Activated naive CD4-positive, alpha-beta T cell treated with anti-CD3 and anti-CD28 coated beads, Interleukin-2, amount 50 U/mL, for 16 hours (primary cell): ENCODE measurements at places on chromosomes 11 and 22.

- DNase-seq, result no peak
These were observed 21.4 kb downstream of the TMPRSS6 start for GRCh38 chr22:37088108-37088605.

- no peak for DNase-seq
These were observed 205.9 kb downstream of the ST3GAL4 start for GRCh38 chr11:126561327-126561893.

DNA sequence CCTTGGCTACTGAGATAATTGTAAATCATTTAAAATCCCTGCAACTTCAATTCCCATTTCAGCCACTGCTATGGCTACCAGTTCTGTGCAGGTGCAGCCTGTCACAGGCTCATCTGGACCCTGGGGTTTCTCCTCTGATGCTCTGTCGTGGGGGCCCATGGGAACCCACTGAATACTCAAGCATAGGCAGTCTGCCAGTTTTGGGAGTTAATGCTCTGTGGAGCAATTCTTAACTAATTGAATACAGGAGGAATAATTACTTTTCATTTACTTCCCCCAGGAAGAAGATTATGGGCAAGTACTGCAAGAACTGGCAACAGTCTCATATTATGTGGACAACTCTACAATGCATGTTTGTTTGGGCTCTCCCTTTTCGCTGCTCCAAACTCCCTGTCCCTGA, 25.9 kb downstream of the OR51E2 start:
- no peak for DNase-seq

DNA sequence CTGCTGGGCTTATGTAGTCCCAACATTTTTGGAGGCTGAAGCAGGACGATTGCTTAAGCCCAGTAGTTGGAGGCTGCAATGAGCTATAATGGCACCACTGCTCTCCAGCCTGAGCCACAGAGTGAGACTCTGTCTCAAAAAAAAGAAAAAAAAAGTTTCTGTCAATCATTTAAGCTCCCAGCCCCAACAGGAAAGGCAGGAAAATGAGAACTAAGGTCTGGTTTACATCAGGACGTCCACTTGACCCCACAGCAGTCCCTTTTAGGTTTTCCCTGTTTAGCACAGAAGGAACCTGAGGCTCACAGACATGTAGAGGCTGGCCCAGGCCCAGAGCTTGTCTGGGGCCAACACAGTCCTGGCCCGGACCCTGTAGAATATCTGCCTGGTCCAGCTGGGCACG, 9.2 kb upstream of the TTLL1 start:
- no peak for DNase-seq

- no peak for DNase-seq
These were observed 37.4 kb downstream of the LARGE2 start for GRCh38 chr11:45959851-45960250.

GRCh38 chr11:34870548-34871196, 45.5 kb downstream of the APIP start:
- no peak for DNase-seq

- no peak for DNase-seq
These were observed 20.7 kb downstream of the ZBTB16 start for GRCh38 chr11:114080219-114080618.

DNA sequence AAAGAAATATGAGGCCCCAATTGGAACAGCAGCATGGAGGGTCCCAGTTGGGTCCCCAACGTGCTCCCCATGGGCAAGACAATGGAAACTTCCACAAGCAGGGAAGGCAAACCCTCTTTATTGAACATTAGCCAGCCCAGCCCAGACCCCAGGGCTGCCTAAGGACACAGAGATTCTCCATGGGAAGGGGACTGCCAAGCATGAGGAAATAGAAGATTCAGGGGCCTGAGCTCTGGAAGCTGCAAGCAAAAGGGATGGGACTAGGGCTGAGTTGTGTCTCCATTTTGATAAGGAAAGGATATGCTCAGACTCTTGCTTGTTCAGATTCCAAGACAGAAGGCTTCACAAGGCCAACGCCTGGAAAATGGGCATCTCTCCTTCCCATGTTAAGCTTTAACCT, 23.3 kb downstream of the TMEM218 start:
- DNase-seq, result no peak

DNA sequence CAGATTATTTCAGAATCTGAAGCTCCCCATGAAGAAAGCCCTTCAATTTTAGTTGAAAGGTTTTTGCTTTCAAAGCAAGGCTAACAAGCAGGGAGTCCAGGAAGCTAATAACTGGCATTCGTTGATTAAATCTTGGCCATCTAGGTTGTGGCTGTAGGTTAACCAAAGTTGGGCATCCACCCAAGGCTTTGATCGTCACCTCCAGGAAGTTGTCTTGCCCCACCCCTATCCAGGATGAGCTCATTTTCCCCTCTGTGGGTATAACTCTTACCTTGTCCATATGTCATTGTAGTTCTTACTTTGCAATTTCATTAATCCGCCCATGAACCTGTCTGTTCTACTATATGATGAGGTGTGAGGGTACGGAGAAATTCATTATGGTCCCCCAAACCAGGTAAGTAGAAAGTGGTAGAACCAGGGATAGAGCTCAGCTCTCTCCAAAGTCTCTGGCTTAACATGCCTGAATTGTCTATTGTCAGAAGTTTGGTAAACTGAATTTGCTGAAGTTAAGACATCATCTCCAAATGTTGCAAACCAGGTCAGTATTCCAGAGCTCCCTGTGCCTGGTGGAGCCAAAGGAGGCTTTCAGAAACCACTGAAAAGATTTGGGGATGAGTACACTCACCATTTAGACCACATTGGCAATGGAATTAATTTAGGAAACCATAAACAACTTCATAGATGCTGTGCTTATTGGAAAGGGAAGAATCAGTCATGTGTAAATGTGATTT, 97.1 kb downstream of the CD44 start:
- DNase-seq, result peak; percentile 34

DNA sequence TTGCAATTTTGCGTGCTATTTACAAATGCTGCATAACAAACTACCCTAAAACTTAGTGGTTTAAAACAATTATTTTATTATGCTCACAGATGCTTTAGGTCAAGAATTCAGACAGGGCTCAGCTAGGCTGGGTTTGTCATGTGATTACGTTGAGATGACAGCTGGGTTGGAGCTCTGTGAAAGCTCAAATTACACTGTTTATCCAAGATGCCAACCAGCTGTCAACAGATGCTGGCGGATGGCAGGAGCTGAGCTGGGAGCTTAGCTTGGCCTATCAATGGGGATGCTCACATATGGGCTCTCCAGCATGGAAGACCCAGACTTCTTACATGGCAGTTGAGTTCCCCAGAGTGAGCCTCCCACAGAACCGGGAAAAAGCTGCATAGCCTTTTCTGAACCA, 62.7 kb downstream of the STK33 start:
- DNase-seq, result no peak

GRCh38 chr22:19877626-19878339, 23.1 kb upstream of the GNB1L start:
- peak; percentile 8 for DNase-seq

GRCh38 chr11:117515892-117516787, 188.5 kb downstream of the CEP164 start:
- DNase-seq, result no peak

DNA sequence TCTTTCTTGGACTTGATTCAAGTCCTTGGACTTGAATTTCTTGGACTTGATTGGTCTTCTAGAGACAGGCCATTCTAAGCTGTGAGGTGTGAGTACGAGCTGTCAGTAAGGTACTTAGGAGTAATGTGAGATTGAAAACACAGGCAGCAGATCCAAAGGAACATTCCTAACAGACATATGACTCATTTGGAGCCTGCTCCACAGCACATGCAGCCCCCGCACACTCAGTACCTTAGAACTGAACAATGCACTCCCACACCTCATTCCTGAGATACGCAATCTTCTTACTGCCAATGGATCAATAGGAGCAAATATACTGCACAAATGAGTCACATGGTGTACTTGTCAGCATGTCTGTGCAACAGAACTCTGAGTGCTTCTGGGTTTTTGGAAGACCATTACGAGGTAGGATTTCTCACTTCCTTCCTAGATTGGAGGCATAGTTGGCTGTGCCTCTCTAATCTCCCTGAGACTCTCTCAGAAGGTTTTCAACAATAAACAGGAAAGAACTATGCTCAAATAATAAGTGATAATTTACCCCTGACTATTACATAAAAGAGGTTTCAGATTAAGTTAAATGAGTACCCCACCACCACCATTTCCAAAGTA, 243.1 kb downstream of the KCNA4 start:
- no peak for DNase-seq

DNA sequence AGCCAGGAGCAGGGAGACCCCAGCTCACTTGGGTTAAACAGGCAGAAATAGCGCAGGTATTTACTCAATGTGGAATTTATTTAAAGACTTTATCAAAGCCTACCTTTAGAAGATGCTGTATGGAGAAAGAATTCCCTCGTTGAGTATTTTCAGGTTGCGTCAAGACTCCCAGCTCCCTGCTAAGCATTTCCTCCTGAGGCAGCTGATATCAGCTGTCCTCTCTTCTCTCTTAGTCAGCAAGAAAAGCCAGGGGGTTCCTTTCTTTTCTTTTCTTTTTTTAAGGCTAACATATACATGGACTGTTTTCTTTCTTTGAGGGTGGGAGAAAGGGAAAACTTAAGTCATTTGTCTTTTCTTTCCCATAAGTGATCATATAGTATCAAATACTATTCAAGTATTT, 125.8 kb upstream of the POU2AF2 start:
- no peak for DNase-seq

DNA sequence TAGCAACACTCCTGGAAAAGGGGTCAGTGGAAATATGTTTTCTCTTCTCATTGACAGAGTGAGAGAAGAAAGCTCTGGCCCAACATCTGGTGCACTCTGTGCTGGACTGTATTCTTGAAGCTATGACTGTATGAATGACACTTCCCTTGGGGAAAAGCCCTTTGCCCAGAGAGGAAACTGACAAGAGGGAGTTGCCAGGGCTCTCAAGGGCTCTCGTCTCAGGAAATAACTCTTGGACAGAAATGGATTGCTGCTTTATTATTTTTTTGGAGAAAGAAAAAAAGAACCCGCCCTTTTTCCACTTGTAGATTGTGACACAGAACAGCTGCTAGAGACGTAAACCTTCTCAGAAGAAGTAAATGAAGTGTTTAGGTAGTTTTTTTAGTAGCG, 11.4 kb downstream of the ETS1 start:
- DNase-seq, result no peak

GRCh38 chr11:131924457-131925201, 554.2 kb downstream of the NTM start:
- no peak for DNase-seq

DNA sequence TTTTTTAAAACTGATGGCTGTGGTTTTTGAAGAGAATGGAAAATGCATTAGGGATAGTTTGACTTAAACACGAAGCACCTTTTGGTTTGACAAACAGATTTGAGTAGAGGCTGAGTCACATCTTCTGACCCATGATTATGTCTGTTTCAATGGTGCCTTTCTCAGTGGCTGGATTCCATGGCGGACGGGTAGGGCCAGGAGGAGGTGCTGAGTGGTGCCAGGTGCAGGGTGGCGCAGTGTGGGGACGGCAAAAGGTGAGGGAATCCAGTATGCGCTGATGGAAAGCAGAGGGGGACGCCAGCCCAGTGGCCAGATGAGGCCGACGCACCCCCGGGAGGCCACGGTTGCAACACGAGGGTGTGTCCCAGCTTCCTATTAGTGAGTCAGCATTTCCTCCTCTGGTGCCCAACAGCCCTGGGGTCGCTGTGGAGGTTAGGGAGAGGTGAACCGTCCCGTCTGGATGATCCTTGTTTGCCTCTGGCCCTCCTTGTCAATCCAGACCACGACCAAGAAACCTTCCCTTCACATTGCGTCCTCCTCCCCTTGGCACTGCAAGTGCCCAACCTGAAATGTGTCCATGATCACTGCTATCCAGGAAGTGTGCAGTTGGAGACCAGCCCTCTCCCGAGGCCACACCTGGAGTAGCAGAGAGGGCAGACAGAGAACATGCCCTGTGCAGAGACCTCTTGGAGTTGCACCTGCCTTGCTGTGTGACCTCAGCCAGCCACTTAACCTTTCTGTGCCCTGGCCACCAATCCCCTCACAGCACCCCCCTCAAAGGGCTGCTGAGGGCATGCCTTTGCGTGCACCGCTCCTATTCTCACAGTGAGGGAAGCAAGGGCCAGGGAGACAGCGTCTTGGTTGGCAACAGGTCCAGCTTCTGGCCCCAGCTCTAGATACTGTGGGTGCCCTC, 32.5 kb upstream of the ATXN10 start:
- DNase-seq, result no peak

- peak; percentile 80 for DNase-seq
These were observed 22.6 kb downstream of the RTN4RL2 start for GRCh38 chr11:57482782-57483561.

DNA sequence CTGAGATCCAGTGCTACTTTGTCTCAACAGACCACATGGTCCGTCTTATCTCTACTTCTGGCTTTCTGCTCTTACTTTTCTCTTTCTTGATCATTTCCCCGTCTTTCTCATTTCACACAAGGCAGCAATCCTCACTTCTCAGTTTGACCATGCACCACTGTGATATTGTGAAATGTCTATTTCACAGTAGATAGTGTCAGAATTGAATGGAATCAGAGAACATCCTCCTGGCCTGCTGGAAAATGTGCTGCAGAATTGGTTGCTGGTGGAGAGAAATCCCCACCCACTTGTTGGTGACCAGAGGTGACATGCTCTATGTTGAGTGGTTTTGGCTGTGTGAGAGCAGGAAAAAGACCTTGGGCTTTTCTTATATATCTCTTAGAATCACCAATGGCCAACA, 57.8 kb upstream of the RCN1 start:
- DNase-seq, result no peak

- DNase-seq, result no peak
These were observed 74.6 kb downstream of the CELSR1 start for GRCh38 chr22:46462726-46463371.

- no peak for DNase-seq
These were observed 103.5 kb upstream of the OR5AK2 start for GRCh38 chr11:56885177-56885576.

DNA sequence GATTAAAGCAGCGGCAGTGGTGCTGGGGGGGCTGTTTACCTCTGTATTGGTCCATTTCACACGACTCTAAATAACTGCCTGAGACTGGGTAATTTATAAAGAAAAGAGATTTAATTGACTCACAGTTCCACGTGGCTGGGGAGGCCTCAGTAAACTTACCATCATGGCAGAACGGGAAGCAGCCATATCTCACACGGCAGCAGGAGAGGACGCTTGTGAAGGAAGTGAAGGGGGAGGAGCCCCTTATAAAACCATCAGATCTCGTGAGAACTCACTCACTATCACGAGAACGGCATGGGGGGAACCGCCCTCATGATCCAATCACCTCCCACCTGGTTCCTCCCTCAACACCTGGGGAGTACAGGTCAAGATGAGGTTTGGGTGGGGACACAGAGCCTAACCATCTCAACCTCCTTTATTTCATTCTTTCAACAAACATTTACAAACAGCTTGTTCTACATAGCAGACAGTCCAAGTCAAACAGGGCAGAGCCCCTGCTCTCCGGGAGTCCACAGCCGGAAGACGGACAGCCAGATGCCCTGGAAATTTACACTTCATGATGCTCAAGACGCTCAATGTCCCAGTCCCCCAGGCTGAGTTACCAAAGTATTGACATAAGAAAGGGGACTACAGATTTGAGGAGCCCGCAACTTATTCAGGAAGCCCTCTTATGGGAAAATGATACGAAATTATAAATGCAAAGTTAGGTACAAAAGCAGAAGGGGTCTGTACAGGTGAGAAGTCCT, 26.3 kb upstream of the HMGXB4 start:
- DNase-seq, result no peak
